AG08395 (cell line): ENCODE measurements at places on chromosomes 12 and 14.
A peak's percentile ranks its signal among the peaks of the same experiment; 100 is the strongest.

GRCh38 chr14:77342726-77343397 is 22.0 kb downstream of the GSTZ1 start:
- DNase-seq, result no peak

- DNase-seq, result no peak
Observed at GRCh38 chr12:131795690-131796410, 32.3 kb upstream of the MMP17 start.

- no peak for DNase-seq
Observed at GRCh38 chr12:110821917-110822316, 24.9 kb upstream of the CCDC63 start.

- peak; percentile 86 for DNase-seq
Observed at GRCh38 chr14:100108042-100108825, 43.0 kb downstream of the EVL start.

- no peak for DNase-seq
Observed at GRCh38 chr12:108547686-108548085, 13.3 kb downstream of the SART3 start.

DNA sequence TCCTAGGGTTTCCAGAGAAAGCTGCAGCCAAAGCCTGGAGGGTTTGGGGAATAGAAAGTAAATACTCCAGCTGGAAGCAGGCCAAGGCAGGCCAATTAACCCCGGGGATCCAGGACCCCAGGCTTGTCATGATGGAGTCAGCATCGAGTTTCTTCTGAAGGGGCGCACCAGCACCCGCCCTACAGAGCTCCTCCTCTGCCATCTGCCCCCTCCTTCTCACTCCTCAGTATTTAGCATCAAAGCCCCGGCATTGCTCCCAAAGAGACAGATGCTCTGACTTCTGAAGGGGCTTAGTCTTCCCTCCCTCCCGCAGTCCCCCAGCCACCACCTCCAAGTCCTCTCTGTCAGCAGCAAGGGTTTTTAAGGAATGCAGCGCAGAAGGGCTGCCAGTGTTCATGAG is 285.1 kb upstream of the NOS1 start:
- DNase-seq, result no peak

GRCh38 chr14:96176811-96177211 is 27.8 kb upstream of the BDKRB2 start:
- DNase-seq, result peak; percentile 90

DNA sequence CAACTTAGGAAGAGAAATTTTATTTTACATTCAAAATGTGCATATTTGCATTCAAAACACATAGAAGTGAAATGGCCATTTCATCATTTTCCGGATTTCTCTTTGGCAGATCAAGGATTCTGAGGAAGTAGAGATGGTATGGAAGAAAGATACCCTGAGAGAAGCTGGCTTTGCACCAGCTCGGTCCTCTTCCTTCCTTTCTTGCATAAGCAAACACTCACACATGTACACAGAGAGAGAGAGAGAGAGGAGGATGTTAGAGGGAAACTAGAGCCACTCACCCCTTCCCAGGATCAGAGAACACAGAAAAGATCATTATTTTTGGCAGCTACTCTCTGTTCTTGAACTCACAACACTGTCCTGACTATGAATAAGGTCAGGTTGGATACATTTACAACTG is 15.6 kb upstream of the PLEKHD1 start:
- no peak for DNase-seq

DNA sequence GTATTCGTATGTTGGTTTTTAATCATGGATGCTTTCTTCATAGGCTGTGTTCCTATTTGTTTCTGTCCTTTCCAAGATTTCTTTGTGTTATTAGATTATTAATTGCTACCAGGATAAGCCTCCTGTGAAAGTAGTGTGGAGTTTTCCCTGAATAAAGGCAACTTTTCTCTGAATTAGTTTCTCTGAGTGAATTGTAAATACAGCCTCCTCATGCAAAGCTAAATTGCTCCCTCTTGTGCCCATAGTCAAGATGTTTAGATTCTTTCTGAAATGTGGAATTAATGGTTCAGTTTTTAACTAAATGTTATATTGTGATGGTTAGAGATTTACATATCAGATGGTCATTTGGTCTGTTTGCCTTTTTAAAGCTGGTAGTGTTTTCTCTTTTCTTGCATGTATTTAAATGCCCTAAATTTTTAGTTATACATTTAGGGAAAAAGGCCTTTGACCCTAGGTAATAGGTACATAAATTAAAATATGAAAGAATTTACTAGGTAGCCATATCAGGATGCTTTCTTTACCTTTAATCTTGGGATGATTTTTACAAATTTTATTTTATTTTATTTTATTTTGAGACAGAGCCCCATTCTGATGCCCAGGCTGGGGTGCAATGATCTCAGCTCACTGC is 8.9 kb downstream of the APAF1 start:
- peak; percentile 51 for DNase-seq

DNA sequence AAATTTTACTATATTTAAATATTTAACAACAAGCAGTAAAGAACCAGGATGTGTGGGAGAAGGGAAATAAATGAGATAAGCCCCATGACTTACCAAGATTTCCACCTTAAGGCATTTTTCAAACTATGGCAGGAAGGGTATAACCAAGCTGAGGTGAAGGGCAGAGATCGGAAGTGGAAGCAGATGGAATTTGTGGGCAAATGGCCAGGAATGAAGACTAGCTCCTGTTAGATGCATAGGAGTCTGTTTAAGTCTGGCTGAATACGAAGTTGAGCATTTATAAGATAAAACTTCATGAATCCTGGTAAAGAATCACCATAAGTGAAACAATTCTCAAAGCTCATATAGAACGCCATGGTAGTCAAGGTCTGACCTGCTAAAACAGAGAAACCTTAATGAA is 163.5 kb downstream of the DIO2 start:
- no peak for DNase-seq

GRCh38 chr14:96082420-96083300 is 43.5 kb downstream of the C14orf132 start:
- no peak for DNase-seq

- no peak for DNase-seq
Observed at GRCh38 chr12:102487226-102487625, 6.9 kb upstream of the IGF1 start.

GRCh38 chr14:89747126-89747525 is 207.4 kb downstream of the EFCAB11 start:
- DNase-seq, result no peak

GRCh38 chr12:131087302-131087818 is 133.7 kb downstream of the ADGRD1 start:
- DNase-seq, result no peak

DNA sequence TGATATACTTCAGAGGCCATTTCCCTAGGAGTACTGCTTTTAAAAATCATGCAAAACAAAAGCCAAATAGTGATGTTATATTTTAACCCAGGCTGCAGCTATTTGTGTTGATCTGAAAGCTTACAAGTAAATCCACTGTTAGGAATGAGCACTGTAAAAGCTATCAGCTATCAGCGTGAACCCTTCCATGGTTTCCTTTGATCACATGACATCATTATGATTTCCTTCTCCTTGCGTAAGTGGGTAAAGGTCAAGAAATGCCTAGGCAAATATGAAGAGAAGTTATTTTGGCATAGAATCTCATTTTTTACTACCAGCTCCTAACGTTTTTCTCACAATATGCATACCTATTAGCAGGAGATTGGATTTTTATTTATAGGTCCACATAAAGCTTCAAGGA is 48.6 kb upstream of the CATSPERB start:
- no peak for DNase-seq

- no peak for DNase-seq
Observed at GRCh38 chr14:36214476-36215216, 38.1 kb upstream of the PTCSC3 start.

DNA sequence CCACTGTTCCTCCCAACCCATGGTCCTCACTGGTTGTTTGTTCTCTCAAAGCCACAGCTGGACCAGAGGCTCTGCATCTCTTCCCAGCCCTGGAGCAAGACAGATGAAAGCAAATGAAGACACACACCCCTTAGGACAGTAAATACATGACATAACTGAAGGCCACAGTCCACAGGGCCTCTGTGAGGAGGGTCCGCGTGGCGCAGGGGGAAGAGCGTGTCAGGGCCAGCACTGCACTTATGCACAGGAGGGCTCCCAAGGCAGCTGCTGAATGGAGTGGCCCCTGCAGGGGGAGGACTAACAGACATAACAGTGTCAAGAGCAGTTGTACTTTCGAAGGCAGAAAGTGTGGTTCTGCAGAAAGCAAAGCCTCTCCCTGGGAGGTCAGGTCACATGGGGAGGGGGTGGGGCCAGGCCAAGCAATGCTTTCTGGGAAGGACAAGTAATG is 79.9 kb downstream of the CHGA start:
- DNase-seq, result no peak

- DNase-seq, result no peak
Observed at GRCh38 chr12:10957741-10958140, 18.7 kb upstream of the TAS2R14 start.

DNA sequence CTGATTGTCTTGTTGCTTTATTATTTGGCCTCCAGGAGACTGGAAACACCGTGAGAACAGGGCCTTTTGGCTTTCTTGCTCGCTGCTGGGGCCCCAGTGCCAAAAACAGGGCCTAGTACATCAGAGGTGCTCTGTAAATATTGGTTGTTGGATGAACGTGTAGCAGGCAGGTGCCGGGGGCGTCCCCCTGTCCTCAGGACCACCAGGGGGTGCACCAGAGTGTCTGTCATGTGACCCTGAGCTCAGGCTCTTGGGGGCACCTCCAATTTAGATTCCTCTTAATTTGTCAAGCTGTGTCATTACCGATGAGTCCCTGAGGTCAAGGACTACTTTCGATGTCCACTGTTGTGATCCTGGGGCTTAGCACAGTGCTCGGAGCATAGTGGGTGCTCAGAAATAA is 87.1 kb downstream of the ACACB start:
- no peak for DNase-seq

GRCh38 chr12:52798671-52799504 is 3.0 kb upstream of the KRT3 start:
- peak; percentile 25 for DNase-seq

DNA sequence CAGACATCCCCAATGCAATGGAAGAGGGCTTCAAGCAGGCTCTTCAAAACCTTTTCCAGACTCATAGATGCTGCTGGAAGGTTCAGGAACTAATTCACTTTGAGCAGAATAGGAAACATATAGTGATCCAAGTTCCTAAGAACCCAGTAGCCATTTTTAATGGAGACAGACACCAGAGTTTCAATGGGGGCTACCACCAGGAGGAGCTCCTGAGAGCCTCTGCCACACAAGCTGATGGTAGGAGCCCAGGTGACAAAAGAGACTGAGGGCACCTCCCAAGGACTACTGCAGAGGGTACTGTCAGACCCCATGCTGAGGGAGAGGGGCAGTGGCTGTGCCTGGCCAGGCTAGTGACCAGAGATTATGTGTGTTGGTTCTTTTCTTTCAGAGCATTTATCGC is 45.9 kb downstream of the IFNG start:
- no peak for DNase-seq

GRCh38 chr14:93030761-93031160 is 85.0 kb downstream of the ITPK1 start:
- no peak for DNase-seq

DNA sequence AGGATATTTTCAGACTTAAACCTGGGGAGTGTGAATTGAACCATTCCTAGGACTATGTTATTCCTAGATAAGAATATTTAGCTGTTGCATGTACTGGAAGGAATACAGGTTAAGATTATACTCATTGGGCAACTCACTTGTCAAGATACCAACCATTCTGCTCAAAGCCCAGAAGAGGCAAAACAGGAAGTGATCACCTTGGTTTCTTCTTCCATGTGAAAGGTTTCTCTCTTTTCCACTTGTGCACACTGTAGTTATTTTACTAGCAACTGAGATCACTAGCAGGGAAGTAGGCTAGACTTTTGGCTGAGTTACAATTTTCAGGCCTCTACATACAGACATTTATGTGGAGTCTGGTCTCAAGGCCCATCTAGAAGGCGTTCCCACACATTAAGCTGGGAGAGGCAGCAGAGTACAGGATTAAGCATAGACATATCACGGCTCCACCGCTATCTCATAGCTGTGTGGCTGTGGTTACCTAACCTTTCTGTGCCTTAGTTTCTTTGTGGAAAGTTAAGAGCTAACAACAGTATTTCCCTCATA is 83.9 kb upstream of the FERMT2 start:
- no peak for DNase-seq

DNA sequence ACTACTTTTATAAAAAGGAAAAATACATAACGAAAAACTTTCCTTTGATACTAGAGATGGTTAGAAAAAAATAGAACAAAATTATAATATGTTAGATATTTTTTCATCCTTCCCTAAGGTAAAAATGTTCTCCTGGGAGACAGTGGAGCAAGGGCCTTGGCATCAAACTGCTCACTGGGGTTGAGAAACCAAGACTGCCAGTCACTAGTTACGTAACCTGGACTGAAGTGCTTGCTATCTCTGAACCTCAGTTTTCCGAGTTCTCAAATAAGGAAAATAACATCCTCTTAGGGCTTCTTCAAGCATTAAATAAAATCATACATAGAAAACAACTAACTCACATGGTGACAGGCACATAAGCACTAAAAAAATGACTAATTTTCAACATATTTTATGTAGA is 48.2 kb upstream of the FRMD6 start:
- no peak for DNase-seq
